ENCODE measurements at places on chromosomes 3 and 15.
A peak's percentile ranks its signal among the peaks of the same experiment; 100 is the strongest.

- peak; percentile 68 for DNase-seq
These were observed 190.5 kb upstream of the NECTIN3 start for GRCh38 chr3:110881069-110881468.

- no peak for DNase-seq
These were observed 50.5 kb downstream of the MYO1E start for GRCh38 chr15:59322056-59322759.

GRCh38 chr15:77877869-77878577 is 199.5 kb downstream of the TBC1D2B start:
- no peak for DNase-seq

- no peak for DNase-seq
These were observed 387.3 kb downstream of the EPHA3 start for GRCh38 chr3:89494734-89495133.

DNA sequence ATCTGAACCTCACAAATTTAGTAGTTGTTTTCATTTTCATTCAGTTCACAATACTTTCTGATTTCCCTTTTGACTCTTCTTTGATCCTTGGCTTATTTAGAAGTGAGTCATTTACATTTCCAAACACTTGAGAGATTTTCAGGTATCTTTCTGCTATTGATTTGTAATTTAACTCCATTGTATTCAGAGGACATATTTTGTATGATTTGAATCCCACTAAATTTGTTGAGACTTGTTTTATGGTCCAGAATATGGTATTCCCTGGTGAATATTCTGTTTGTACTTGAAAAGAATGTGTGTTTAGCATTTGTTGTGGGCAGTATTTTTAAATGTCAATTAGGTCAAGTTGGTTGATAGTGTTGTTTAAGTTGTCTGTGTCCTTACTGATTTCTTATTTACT is 29.6 kb downstream of the FAN1 start:
- DNase-seq: no peak

DNA sequence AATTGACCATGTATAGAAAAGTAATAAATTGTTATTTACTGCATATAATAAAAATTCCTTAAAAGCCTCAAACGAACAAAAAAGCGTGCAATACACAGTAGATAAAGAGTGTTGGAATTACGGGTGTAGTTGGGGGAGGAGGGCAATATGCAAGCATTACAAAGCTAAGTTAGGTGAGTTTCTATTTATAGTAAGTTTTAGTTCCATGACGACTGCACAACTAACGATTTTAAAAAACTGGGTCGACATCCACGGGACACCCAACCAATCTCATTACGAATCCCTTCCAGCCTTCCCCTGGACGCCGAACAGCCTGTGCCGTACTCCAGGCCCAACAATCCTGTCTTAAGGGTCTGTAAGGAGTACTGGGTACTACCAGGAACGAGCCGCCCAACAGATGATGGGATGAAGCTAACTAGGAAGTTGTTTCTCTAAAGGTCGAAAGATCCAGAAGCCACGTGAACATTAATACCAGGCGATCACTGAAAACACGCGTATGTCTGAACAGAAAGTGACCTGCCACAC is 677 bp downstream of the POLQ start:
- no peak for DNase-seq

- no peak for DNase-seq
These were observed 16.7 kb downstream of the BLOC1S6 start for GRCh38 chr15:45603881-45604280.

- peak; percentile 66 for DNase-seq
These were observed 667 bp downstream of the CEMIP start for GRCh38 chr15:80779658-80780415.

GRCh38 chr3:134103470-134103869 is 73.7 kb upstream of the SLCO2A1 start:
- DNase-seq: no peak

DNA sequence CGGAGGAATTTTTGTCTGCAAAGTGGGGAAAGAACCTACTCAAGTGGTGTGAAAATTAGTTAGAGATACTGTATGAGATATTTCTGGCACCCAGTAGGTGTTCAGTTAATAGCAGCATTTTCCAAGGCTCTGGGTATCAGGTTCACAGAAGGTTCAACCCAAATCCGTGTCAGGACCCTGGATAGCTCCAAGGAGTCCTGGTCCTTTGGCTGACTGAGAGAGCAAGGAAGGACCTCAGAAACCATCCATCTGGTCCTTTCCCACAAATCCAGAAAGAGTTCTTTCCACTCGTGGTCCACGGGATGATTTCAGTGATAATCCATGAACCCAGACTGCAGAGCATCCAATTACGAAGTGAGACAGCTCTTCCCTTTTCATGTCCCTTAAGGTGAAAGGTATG is 51.4 kb downstream of the SLC6A11 start:
- DNase-seq: no peak

- no peak for DNase-seq
These were observed 16.6 kb upstream of the ADIPOQ start for GRCh38 chr3:186825872-186826409.

DNA sequence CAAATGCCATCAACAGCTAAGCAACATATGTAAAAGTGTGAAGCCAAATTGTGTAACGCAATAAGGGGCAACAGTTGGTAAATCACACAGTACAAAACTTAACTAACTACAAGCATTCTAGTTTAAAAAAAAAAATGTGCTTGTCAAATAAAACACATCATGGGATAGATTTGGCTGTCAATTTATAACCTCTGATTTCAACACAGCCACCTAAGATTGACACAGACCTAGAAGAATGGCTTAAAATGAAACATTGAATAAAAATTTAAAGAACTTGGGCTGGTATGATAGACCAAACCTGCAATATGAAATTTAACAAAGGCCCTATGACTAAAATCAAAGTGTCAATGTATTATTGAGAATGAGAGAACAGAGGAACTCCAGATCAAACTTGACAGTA is 148.4 kb downstream of the NR1I2 start:
- no peak for DNase-seq

- no peak for DNase-seq
These were observed 80.6 kb upstream of the EIF1B start for GRCh38 chr3:40228792-40229350.

GRCh38 chr15:46088486-46089445 is 453.9 kb downstream of the SQOR start:
- no peak for DNase-seq

Measured in COR-L47 (cell line).